ENCODE measurements at places on chromosomes 12 and 14. TPM values are rescaled to one million over a fixed set of nuclear protein-coding genes. Genes with fewer than 3 reads are reported as not detected.

GRCh38 chr12:97960741-97961608 is 498.4 kb downstream of the RMST start:
- peak; percentile 89 for DNase-seq

- no peak for DNase-seq
These were observed 5.7 kb downstream of the ADCY4 start for GRCh38 chr14:24329073-24329663.

GRCh38 chr12:107917912-107918800 is 143.7 kb downstream of the ASCL4 start:
- DNase-seq: peak; percentile 87

Gene SLC5A8
- total RNA-seq: not detected

Gene SERPINA6
- total RNA-seq: not detected

GRCh38 chr12:6452245-6452943 is 552 bp downstream of the TAPBPL start:
- no peak for DNase-seq

DNA sequence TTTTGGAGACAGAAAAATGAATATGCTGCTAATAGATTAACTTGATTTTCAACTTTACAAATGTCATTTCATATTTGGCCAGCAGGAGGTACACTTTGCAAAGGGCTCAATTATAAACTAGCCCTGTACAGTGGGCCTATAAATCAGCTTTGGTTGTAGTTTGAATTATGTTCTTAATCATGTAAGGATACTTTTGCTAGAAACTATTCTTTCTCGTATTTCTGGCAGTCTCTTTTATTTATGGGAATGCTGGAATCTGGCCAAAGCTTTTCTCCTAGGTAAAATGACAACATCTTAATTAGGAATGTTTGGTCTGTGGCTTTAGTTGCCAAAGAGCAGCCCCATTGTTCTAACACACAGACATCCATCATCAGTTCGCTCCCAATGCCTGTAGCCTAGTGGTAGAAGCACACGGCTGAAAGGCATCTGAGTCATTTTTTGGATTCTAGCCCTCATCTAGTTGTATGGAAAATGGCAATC is 1322.3 kb upstream of the SEL1L start:
- no peak for DNase-seq

DNA sequence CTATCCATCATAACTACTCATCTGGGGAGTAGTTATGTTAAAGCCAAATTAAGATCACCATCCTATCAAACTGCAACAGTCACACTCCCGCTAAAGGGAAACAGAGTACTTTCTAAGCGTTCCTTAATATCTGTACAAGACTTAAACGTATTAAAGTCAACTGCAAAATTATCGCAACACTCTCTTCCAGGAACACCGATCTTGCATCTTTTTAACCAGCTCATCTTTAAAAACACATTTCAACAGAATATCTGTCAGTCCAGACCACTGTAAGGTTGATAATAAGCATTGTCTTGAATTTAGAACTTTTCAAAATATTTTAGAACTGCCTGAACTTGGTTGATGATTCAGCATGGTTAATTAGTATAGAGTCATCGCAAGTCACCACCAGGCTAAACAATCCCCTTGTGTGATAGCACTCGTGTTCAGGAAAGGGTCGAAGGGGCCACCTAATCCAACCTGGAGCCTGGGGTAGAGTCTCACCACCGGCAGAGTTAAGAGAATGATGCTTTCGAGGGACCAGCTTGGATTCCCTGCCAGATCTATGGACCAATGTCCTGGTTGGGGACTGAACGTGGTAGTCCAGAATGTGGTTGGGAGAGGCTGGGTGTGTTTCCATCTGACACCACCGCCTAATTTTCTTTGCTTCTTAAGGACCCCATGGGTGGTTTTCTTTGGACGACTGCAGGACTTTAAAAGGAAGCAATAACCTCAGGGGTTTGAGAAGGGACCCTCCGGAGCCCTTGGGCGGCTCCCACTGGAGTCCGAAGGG is 890 bp downstream of the SPTLC2 start:
- no peak for DNase-seq

- no peak for DNase-seq
These were observed 536 bp downstream of the PARPBP start for GRCh38 chr12:102120564-102120873.

GRCh38 chr14:55957950-55958349 is 160.3 kb upstream of the PELI2 start:
- DNase-seq: no peak

Gene P2RX2
- 2.8 TPM for total RNA-seq

DNA sequence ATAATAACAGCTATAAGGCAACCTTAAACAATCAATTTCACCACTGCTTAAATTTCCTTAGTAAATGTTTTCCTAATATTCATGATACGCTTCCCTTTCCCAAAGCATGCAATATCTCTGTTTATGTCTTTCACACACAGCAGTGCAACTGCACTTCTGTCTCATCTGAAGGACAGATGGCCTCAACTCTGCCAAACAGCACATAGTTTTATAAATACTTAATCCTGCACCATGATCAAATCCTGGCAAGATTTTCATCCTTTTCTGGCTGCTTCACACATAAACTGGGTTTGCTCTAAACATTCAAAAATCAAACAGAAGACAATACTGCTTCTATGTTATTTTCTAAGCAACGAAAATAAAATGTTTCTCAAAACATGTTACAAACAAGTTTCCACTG is 266.3 kb downstream of the ITPR2 start:
- no peak for DNase-seq

Gene DBX2
- not detected for total RNA-seq

GRCh38 chr12:51793201-51793600 is 55.3 kb downstream of the FIGNL2 start:
- no peak for DNase-seq
